OCI-M1 (cell line): ENCODE measurements at places on chromosomes 5 and 9.

GRCh38 chr9:95989297-95989696 is 113.8 kb downstream of the ERCC6L2 start:
- DNase-seq = no peak

DNA sequence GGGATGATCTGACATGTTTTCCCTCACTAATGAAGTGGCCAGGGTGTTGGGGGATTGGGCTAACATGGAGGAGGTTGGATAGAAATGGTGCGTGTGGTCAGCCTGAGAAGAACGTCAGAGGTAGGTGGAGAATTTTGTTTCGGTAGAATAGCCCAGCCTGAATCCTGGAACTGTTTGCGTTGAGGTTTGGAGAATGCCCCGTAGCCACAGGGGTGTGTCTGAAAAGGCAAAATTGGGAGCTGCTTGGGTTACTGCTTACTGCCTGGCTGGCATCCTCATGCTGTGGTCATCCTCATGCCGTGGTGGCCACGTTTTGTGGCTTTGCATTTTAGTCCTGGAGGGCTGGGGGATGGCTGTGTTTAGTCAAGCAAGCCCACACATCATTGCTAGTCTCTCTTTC is 236.9 kb downstream of the GOLPH3 start:
- DNase-seq = no peak

- DNase-seq = no peak
Observed at GRCh38 chr9:6576987-6577386, 68.5 kb downstream of the GLDC start.

GRCh38 chr5:124906339-124907097 is 160.1 kb upstream of the ZNF608 start:
- no peak for DNase-seq

DNA sequence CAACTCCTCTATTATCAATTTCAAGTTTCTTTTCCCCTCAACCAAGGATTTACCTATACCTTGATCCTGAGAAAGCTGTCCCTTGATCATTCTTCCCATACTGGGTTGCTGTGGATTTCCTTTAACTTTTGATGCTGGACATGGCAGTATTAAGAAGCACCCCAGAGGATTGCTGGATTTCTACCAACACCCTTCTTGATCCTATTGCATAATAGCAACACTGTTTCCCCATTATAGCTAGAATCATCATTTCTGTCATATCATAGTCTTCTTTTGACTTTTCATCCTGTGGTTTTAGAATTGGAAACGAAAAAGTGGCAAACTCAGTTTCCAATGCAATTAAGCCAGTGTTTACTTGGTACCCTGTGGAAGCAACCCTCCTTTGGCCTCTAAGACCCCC is 154.9 kb downstream of the ARRDC3 start:
- DNase-seq = no peak

GRCh38 chr5:8247049-8247899 is 378.3 kb downstream of the MTRR start:
- DNase-seq = no peak

- no peak for DNase-seq
Observed at GRCh38 chr9:96661711-96662110, 6.6 kb upstream of the PRXL2C start.

GRCh38 chr5:9445826-9446388 is 100.0 kb downstream of the SEMA5A start:
- DNase-seq = no peak

GRCh38 chr9:33818167-33818846 is 1.3 kb downstream of the UBE2R2 start:
- peak; percentile 42 for DNase-seq

DNA sequence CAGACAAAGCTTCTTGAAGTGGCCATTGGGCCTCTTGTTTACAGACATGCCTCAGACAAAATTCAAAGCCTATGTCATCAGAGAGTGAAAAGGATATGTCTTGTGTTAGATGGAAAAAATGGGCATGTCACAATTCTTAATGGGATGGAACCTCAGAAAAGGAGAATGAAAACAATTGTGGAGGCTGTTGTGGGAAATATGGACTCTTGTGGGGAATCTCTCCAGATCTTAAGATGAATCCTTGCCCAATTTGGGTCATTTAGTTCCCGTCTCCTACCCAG is 19.5 kb downstream of the SLC22A5 start:
- no peak for DNase-seq

DNA sequence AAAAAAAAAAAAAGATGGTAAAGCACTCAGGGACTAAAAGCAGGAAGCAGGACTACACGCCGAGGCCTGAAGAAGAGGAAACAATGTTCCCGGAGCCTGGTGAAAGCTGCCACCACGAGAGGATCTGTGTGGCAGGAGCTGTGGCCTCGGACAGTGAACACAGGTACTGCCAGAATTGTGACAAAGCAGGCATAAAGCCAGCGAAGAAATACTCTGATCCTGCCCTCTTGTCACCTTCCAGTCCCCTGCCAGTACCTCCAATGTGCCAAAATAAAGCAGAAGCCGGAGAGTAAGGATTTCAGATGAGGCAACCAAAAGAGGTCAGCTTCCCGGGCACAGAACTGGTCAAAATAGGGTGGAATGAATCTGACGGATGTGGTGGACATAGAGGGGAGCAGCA is 211.5 kb upstream of the TARS1 start:
- DNase-seq = no peak

GRCh38 chr5:50886657-50887345 is 220.4 kb downstream of the PARP8 start:
- DNase-seq = no peak

GRCh38 chr5:29642601-29643000 is 1550.9 kb upstream of the CDH6 start:
- DNase-seq = peak; percentile 55

DNA sequence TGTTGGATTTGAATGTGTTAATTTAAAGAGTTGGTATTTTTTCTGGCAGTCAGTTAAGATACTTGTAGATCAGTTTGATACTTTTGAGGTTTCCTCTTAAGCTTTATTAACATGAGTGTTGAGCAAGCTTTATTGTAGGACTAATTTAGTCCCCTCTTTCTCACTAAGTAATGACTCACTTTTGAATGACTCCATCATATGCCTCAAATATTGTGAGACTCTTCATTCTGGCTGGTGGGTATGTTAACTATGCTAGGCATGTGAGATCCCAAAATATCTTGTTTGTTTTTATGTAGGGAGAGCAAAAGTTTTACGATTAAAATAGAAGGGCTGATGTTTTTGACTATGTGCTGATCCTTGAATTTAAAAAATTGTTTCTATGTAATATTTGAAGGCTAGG is 355.7 kb downstream of the IZUMO3 start:
- DNase-seq = no peak

GRCh38 chr5:10854506-10855277 is 93.7 kb upstream of the DAP start:
- DNase-seq = peak; percentile 60

- peak; percentile 12 for DNase-seq
Observed at GRCh38 chr9:85258823-85259370, 482.9 kb downstream of the AGTPBP1 start.

GRCh38 chr9:109426626-109427402 is 71.3 kb downstream of the PTPN3 start:
- no peak for DNase-seq

DNA sequence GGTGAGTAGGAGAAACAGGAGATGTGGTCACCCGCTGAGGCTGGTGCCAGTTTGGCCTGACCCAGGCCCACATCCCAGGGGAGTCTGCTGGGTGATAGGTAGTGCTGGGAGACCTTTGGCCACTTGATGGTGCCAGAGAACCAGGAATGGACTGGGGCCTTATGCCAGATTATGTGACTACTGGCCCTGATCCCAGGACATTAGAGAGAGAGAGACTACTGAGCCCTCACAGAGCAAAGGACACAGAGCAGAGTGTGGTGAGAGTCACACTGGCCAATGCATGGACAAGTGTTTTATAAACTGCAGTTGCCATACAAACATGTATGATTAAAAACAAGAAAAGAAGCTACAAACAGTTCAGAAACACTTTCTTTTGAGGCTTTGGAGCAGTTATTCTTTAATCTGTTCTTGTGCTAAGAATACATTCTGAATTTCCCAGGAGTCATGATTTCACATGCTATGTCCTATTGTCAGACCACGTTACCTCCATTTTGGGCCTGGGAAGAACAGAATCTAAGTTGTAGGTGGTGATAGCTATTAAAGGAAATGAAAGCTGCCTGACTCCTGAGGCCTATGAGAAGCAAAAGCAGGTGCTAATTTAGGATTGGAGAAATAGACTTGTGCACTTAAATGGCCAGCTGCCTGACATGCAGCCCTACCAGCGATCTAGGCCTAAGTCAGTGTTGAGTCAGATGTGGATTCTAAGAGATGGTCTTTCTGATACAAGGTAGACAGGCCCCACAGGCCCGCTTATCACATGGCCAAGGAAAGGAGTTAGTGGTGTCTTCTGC is 32.6 kb upstream of the TMOD1 start:
- peak; percentile 83 for DNase-seq

GRCh38 chr5:78811866-78812265 is 163.3 kb upstream of the LHFPL2 start:
- no peak for DNase-seq

GRCh38 chr9:5760338-5760737 is 72.6 kb downstream of the ERMP1 start:
- DNase-seq = no peak

- DNase-seq = no peak
Observed at GRCh38 chr9:85118990-85119755, 449.6 kb downstream of the NTRK2 start.

GRCh38 chr5:34822956-34823715 is 15.8 kb upstream of the TTC23L start:
- no peak for DNase-seq
